ENCODE measurements at places on chromosomes 5 and 9.

DNA sequence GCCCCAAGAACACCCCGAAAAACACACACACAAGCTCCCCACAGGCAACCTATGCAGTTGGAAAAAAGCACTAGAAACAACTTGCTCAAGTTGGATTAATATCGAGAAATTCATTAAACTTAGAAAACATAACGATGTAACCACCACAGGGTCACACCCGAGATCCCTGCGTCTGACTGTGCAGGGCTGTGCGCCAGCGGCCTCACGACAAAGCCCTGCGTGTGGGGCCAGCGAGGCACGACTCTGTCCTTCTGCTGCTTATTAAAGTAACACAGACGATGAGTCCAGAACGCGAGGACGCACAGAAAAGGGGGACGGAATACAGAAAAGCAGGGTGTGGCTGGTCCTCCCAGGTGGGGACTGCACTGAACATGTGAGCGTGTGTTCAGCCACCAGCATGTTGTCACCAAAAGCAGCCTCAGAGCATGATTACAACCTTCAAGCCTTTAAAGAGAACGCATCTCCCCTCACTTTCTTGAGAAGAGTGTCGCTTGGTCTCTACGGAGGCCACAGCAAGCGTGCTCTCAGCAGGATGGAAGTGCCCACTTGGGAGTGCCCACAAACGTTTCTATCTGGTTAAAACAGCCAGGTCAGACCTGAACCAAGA lies 14.4 kb downstream of the SLC12A7 start:
- DNase-seq = no peak
- H3K27me3 ChIP-seq = no peaks in the 10 kb centered on the region
- H3K4me1 ChIP-seq = peaks cover 2% of the 10 kb centered on the region
- no peak overlapping the region for H3K27ac ChIP-seq
- H3K4me3 ChIP-seq = no peak overlapping the region
- no peaks in the 10 kb centered on the region for H3K36me3 ChIP-seq

DNA sequence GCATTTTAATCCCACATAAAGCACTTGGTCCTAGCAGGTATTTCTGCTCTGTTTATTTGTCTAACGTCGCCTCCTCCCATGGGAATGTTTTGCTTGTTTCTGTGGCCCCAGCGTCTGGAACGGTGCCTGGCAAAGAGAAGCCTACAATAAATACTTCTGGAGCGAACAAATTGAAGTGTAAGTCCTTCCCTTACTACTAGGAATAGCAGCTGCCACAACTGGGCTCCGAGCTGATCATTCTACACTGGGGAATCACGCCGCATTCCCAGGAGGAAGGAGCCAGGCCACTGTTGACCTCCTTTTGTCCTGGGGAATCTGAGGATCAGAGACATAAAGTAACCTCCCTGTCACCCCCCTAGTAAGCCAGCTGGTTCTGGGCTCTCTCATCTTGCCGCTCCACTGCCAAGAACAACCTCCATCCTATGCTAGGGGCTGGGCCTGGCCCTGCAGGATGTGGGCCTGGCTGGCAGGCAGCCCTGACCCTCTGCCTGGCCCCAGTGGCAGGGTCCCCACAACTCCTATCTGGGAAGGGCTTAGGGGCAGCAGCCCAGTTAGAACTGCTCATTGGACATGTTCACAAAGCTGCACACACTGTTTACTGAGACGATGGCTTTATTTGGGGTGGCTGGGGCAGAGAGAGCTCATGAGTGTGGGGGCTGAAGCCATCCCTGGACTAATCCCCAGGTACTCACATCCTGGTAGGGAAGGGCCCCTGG lies 82.8 kb downstream of the GTF3C4 start:
- H3K4me1 ChIP-seq = no peaks in the 10 kb centered on the region
- no peak for DNase-seq
- no peak overlapping the region for H3K27ac ChIP-seq

DNA sequence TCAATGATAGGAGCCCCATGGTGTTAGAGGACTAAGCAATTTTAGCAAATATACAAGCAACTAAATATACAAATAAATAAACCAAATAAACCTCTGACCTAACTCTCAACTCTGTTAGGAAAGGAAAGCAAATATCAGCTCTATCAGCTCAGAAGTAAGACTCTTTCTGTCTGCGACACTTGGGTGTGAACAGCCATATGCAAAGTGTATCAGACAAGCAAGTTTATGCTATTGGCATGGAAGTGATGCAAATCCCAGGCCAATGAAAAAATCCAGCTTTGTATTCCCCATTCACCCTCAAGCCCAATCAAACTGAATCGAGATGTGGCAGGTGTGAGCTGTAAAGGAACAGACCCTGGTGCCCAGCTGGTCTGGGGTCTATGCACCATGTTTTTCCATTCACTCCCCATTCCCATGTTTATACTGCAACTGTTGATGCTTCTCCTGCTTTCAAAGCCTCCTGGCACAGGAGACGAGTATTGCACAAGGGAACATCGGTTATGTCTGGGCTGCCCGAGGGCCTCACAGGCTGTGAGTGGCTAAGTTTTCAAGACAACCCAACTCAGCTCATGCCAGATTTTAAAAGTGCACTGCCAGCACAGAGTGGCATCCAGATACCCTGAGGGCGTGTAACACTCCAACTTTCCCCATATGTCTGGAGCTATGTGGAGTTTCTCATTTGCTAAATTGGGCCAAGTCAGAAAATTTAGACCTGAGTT lies 73.1 kb downstream of the FEM1C start:
- DNase-seq = no peak
- no peaks in the 10 kb centered on the region for H3K4me1 ChIP-seq

- H3K27me3 ChIP-seq = no peaks in the 10 kb centered on the region
- H3K27ac ChIP-seq = no peak overlapping the region
- no peak overlapping the region for H3K4me3 ChIP-seq
- H3K36me3 ChIP-seq = peaks cover under 1% of the 10 kb centered on the region
These were observed 26.9 kb downstream of the TNIP1 start for GRCh38 chr5:151053796-151054462.

- H3K4me1 ChIP-seq = peaks cover 1% of the 10 kb centered on the region
- no peak for DNase-seq
- no peaks in the 10 kb centered on the region for H3K27me3 ChIP-seq
- H3K36me3 ChIP-seq = no peaks in the 10 kb centered on the region
These were observed 62.6 kb upstream of the IER5L start for GRCh38 chr9:129240581-129241211.

- H3K4me3 ChIP-seq = no peak overlapping the region
- DNase-seq = peak; percentile 72
- no peaks in the 10 kb centered on the region for H3K36me3 ChIP-seq
- H3K4me1 ChIP-seq = no peaks in the 10 kb centered on the region
- H3K27ac ChIP-seq = no peak overlapping the region
- H3K27me3 ChIP-seq = no peaks in the 10 kb centered on the region
These were observed 226.0 kb downstream of the SNX18 start for GRCh38 chr5:54743581-54743980.

- H3K27ac ChIP-seq = no peak overlapping the region
- H3K4me3 ChIP-seq = no peak overlapping the region
- peak; percentile 27 for DNase-seq
- H3K4me1 ChIP-seq = peaks cover 6% of the 10 kb centered on the region
These were observed 228.3 kb downstream of the ARHGAP26 start for GRCh38 chr5:142998316-142999020.

DNA sequence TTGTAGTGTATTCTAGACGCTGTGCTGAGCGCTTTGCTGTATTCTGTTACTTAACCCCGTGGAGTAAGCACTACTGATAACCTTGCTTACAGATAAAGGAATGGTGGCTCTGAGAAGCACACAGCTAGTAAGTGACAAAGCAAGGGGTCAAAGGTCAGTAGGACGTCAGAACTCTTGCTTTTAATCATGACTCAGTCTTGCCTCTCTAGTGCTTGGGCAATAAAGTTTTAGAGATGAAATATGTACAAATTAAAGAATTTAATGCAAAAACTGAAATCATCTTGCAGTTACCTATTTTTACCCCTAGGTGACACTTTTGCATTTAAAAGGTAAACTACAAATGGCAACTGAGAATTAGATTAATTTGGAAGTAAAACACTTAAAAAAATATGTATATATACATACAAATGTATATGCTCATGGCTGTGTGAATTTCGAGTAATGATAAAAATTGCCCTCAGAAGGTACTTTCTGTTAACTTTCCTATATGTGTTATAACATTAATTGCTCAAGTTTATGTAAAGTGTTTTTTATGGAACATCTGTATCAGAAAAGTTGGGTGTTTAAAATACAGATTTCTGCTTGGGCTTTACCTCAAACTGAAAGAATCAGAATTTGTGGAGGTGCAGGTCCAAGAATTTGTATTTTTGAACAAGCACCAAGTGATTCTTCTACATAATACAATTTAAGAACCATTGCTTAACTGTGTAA lies 175.1 kb upstream of the DAB2 start:
- H3K4me3 ChIP-seq = no peak overlapping the region
- no peaks in the 10 kb centered on the region for H3K27me3 ChIP-seq
- no peak overlapping the region for H3K27ac ChIP-seq
- H3K36me3 ChIP-seq = no peaks in the 10 kb centered on the region
